CD4-positive, CD25-positive, alpha-beta regulatory T cell (primary cell): ENCODE measurements at places on chromosomes 16 and 17. TPM values are rescaled to one million over a fixed set of nuclear protein-coding genes. Genes with fewer than 3 reads are reported as not detected.

GRCh38 chr16:26532456-26532855 lies 534.3 kb upstream of the C16orf82 start:
- DNase-seq = no peak

The BHLHA9 gene
- not detected for total RNA-seq

DNA sequence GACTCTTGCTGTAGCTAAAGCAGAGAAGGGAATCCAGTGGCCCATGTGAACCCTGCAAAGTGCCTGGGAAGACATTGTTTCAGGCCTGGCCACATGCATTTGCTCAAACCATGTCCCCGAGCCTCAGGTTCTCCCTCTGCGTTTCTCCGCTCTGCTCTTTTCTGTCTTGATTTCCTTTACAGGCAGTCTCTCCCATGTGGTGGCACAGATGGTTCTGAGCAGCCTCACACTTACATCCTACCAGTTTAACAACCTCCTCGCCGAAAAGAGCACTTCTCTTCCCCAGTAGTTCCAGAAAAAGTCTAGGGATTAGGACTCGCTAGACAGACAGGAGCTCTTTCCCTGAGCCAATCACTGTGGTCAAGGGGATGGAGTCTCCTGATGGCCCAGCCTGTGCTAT lies 28.3 kb upstream of the MYH10 start:
- DNase-seq = no peak

DNA sequence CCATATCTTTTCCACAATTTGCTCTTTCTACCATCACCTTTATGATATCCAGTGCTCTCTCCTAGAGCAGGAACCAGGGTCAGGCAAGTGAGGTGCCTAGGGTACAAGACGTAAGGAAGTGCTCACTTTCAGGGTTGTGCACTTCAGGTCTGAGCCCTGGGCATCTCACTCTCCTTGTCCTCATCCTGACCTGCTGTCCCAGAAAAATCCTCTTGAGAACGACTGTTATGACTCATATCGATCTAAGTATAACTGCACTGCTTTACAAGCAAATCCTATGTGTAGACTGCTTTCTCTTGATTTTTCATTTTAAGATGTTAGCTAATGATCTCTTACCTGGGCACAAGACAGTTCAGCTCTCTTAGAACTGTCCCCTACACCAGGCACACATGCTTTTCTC lies 100.1 kb downstream of the TMEM100 start:
- DNase-seq = no peak
